ENCODE measurements at places on chromosomes 7 and 10. TPM values are rescaled to one million over a fixed set of nuclear protein-coding genes. Genes with fewer than 3 reads are reported as not detected.

GRCh38 chr10:119090968-119091367, 10.4 kb upstream of the EIF3A start:
- H3K4me1 ChIP-seq: peaks cover 8% of the 10 kb centered on the region
- H3K4me3 ChIP-seq: no peak overlapping the region
- peak overlapping the region; percentile 37 for H3K27ac ChIP-seq

CREB3L2 gene
- total RNA-seq: 41.2 TPM

PRR15 gene
- total RNA-seq: 64.9 TPM

RSPH10B2 gene
- total RNA-seq: 0.76 TPM

All from PC-9 (cell line).